A549 treated with GW870086 at 1 μM for 4 hours (cell line): ENCODE measurements at places on chromosomes 4 and X. TPM values are rescaled to one million over a fixed set of nuclear protein-coding genes. Genes with fewer than 3 reads are reported as not detected.

SYTL5 gene
- 0.24 to 0.46 TPM (median 0.38 TPM) in 5 replicates for total RNA-seq

MAML3 gene
- total RNA-seq = 9.4 to 11.1 TPM (median 10.7 TPM) in 5 replicates

IL13RA2 gene
- total RNA-seq = 0.21 to 0.27 TPM (median 0.21 TPM) in 3 of 5 replicates, not detected in the others

EFNB1 gene
- total RNA-seq = 8.3 to 10.7 TPM (median 10.1 TPM) in 5 replicates

MED12 gene
- total RNA-seq = 8.5 to 13.1 TPM (median 10.1 TPM) in 5 replicates

DMP1 gene
- total RNA-seq = 0.05 TPM in 1 of 5 replicates, not detected in the others

SYTL4 gene
- 1.5 to 3.8 TPM (median 2.9 TPM) in 5 replicates for total RNA-seq

USP11 gene
- 48.7 to 57.2 TPM (median 52.6 TPM) in 5 replicates for total RNA-seq

TRIM61 gene
- total RNA-seq = not detected in 5 replicates

DCUN1D4 gene
- 12.6 to 18.9 TPM (median 17.5 TPM) in 5 replicates for total RNA-seq

C1QTNF7 gene
- total RNA-seq = not detected in 5 replicates

IDH3G gene
- 58.5 to 62.8 TPM (median 59.4 TPM) in 5 replicates for total RNA-seq

BCLAF3 gene
- 1.5 to 4.3 TPM (median 3.6 TPM) in 5 replicates for total RNA-seq

FNIP2 gene
- total RNA-seq = 4.0 to 7.3 TPM (median 5.9 TPM) in 5 replicates

NEUROG2 gene
- not detected in 5 replicates for total RNA-seq

ADRA2C gene
- total RNA-seq = 6.2 to 10.9 TPM (median 10.3 TPM) in 5 replicates

DRP2 gene
- 0.06 to 0.19 TPM (median 0.16 TPM) in 5 replicates for total RNA-seq

TEC gene
- total RNA-seq = 2.3 to 2.9 TPM (median 2.3 TPM) in 5 replicates

FAM9A gene
- not detected in 5 replicates for total RNA-seq

GLUD2 gene
- 1.8 to 2.6 TPM (median 2.5 TPM) in 5 replicates for total RNA-seq

EDA gene
- 0.40 to 0.62 TPM (median 0.41 TPM) in 5 replicates for total RNA-seq

THOC2 gene
- 31.1 to 42.4 TPM (median 39.4 TPM) in 5 replicates for total RNA-seq

GPC4 gene
- total RNA-seq = 0.03 to 0.05 TPM in 2 of 5 replicates, not detected in the others

GLRB gene
- total RNA-seq = 0.66 to 0.85 TPM (median 0.74 TPM) in 5 replicates

MAGED4B gene
- 7.4 to 18.5 TPM (median 12.2 TPM) in 5 replicates for total RNA-seq

TMEM154 gene
- total RNA-seq = 0.02 to 0.13 TPM (median 0.05 TPM) in 4 of 5 replicates, not detected in the other

SMIM10 gene
- 0.10 to 0.19 TPM (median 0.15 TPM) in 5 replicates for total RNA-seq

CT45A1 gene
- not detected in 5 replicates for total RNA-seq

PABPC1L2A gene
- total RNA-seq = not detected in 5 replicates

GABRA4 gene
- total RNA-seq = not detected in 5 replicates

DCHS2 gene
- total RNA-seq = 0.03 TPM in 1 of 5 replicates, not detected in the others

NR0B1 gene
- 19.4 to 33.3 TPM (median 25.6 TPM) in 5 replicates for total RNA-seq

DIPK2B gene
- not detected in 5 replicates for total RNA-seq

TLR2 gene
- 0.20 to 0.47 TPM (median 0.39 TPM) in 5 replicates for total RNA-seq

SSX2B gene
- not detected in 5 replicates for total RNA-seq

NUP54 gene
- 27.5 to 38.2 TPM (median 28.6 TPM) in 5 replicates for total RNA-seq

DDX53 gene
- total RNA-seq = not detected in 5 replicates

AMTN gene
- not detected in 5 replicates for total RNA-seq

FABP2 gene
- not detected in 5 replicates for total RNA-seq

FAM13A gene
- 5.2 to 6.2 TPM (median 5.6 TPM) in 5 replicates for total RNA-seq

DGKQ gene
- 4.6 to 8.5 TPM (median 7.6 TPM) in 5 replicates for total RNA-seq

GABRG1 gene
- not detected in 5 replicates for total RNA-seq

H2AZ1 gene
- 628 to 678 TPM (median 642 TPM) in 5 replicates for total RNA-seq

RBM47 gene
- 19.5 to 26.4 TPM (median 24.1 TPM) in 5 replicates for total RNA-seq
